ENCODE measurements at places on chromosomes 12 and 14.

GRCh38 chr12:51784688-51785087 lies 63.8 kb downstream of the FIGNL2 start:
- no peak for DNase-seq

DNA sequence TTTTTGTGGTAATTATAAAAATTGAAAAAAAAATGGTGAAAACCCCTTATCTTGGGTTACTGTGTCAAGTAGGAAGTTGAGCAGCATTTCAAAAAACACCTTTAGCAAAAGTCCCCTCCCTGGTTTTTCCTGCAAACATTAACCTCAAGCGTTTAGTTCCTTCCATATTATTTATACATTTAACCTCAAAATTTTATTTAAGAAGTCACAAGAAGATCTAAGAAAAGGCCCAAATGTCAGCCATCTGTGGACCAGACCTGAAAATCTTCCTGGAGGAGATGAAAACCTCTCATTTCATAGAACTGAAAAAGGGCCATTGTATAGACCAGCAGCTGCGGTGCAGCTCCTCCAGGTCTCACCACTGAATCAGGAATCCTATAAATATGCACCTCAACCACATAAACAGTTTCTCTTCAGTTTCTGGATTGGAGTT lies 40.4 kb upstream of the BTG1 start:
- DNase-seq, result no peak

- DNase-seq, result no peak
These were observed 75.5 kb upstream of the FZD10 start for GRCh38 chr12:130086797-130087196.

DNA sequence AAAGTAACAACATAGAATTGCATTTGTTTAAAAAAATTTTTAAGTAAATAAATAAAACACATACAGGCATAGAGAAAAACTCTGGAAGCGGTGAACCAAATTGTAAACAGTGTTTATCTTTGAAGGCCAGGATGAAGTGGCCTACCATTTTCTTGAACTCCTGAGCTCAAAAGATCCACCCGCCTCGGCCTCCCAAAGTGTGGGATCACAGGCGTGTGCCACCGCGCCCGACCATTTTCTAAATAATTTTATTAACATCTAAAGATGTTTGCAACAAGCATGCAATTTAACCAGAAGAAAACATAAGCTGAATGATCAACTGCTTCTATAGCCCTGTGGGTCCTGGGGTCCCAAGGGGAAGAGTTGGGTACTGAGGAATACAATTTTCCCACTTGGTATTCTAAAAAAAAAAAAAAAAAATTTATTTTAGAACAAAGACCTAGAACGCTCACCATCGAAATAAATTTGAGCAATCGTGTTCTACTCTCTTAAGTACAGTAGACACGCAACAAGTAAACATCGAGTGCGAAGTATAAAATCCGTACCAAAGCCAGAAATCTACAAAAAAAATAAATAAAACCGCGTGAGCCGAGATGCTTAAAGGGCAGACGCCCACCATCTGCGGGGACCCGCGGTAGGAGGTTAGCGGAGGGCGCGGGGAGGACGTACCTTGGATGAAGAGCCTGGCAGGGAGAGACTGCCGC lies 484 bp downstream of the MIS18BP1 start:
- DNase-seq, result no peak

GRCh38 chr12:30046376-30046775 lies 262.6 kb upstream of the TMTC1 start:
- DNase-seq, result no peak
